ENCODE measurements at places on chromosomes 12 and 14.

GRCh38 chr12:46369095-46369473 is 3.5 kb downstream of the SLC38A2 start:
- DNase-seq, result no peak

GRCh38 chr14:24705840-24706239 is 71.8 kb upstream of the GZMB start:
- DNase-seq, result peak; percentile 50

GRCh38 chr12:22169376-22169775 is 123.4 kb downstream of the CMAS start:
- DNase-seq, result no peak

- peak; percentile 17 for DNase-seq
Measured at GRCh38 chr14:89629383-89629782, 212.3 kb upstream of the FOXN3 start.
